ENCODE measurements at places on chromosomes 1 and 21.

GRCh38 chr1:19932866-19933265, 9.4 kb upstream of the PLA2G2E start:
- H3K4me1 ChIP-seq: no peaks in the 10 kb centered on the region
- no peaks in the 10 kb centered on the region for H3K36me3 ChIP-seq
- H3K27ac ChIP-seq: no peak overlapping the region
- H3K27me3 ChIP-seq: peaks cover 3% of the 10 kb centered on the region

DNA sequence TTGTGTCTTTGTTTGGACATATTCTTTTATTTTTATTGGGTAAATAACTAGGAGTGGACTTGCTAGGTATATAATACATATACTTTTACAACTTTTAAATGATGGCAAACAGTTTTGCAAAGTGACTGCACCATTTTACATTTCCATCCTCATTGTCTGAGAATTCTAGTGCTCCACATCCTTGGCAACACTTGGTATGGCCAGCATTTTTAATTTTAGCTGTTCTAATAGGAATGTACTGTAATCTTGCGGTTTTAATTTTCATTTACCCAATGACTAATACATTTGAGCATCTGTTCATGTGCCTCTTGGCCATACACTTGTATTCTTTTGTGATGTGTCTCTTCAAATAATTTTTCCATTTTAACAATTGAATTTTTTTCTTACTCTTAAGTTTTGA, 37.0 kb upstream of the ATP6V1G3 start:
- H3K4me3 ChIP-seq: no peak overlapping the region
- H3K27ac ChIP-seq: no peak overlapping the region
- no peak for DNase-seq
- no peaks in the 10 kb centered on the region for H3K27me3 ChIP-seq
- H3K4me1 ChIP-seq: no peaks in the 10 kb centered on the region

- H3K27ac ChIP-seq: no peak overlapping the region
- H3K4me1 ChIP-seq: no peaks in the 10 kb centered on the region
- H3K36me3 ChIP-seq: no peaks in the 10 kb centered on the region
- no peak overlapping the region for H3K4me3 ChIP-seq
Measured at GRCh38 chr1:95415146-95415545, 181.1 kb downstream of the RWDD3 start.

DNA sequence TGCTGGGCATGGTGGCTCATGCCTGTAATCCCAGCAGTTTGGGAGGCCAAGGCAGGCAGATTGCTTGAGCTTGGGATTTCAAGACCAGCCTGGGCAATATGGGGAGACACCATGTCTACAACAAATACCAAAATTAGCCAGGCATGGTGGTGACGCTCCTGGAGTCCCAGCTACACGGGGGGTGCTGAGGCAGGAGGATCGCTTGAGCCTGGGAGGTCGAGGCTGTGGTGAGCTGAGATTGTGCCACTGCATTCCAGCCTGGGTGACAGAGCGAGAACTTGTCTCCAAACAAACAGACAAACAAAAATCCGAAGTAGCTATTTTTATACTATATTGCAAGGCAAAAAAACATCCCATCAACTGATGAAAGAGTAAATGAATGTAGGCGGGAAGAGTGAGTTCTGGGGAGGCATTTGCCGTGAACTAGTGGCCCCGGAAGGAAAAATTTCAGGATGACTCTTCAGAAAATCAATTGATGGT, 40.6 kb downstream of the NCMAP start:
- no peak overlapping the region for H3K27ac ChIP-seq
- H3K36me3 ChIP-seq: no peaks in the 10 kb centered on the region
- DNase-seq: no peak
- H3K4me1 ChIP-seq: no peaks in the 10 kb centered on the region

GRCh38 chr1:212578041-212578440, 30.5 kb upstream of the ATF3 start:
- no peak for DNase-seq
- no peaks in the 10 kb centered on the region for H3K27me3 ChIP-seq
- H3K27ac ChIP-seq: no peak overlapping the region
- no peak overlapping the region for H3K4me3 ChIP-seq
- H3K36me3 ChIP-seq: no peaks in the 10 kb centered on the region

DNA sequence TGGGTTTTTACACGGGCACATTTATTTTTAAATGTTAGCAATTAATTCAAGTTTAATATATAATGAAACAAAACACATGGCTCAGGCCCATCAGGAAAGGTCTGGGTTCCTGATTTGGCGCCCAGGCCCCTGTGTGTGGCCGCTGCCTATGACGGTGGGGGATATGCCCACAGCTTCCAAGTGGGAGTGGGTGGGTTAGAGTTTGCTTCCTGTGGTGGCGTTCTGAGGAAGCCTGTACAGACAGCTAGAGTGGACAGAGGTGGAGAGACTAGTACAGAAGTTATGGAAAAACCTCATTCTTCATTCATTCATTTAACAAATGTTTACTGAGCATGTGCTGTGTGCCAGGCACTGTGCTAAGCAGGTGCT, 22.4 kb upstream of the EPS8L3 start:
- H3K36me3 ChIP-seq: no peaks in the 10 kb centered on the region
- H3K4me3 ChIP-seq: no peak overlapping the region
- peaks cover 44% of the 10 kb centered on the region for H3K4me1 ChIP-seq
- H3K27ac ChIP-seq: no peak overlapping the region
- DNase-seq: no peak
- H3K27me3 ChIP-seq: no peaks in the 10 kb centered on the region

- DNase-seq: no peak
- no peaks in the 10 kb centered on the region for H3K36me3 ChIP-seq
- H3K4me1 ChIP-seq: no peaks in the 10 kb centered on the region
- no peak overlapping the region for H3K27ac ChIP-seq
Measured at GRCh38 chr21:15264084-15264665, 199.4 kb upstream of the NRIP1 start.

- no peak overlapping the region for H3K4me3 ChIP-seq
- no peak for DNase-seq
- no peaks in the 10 kb centered on the region for H3K4me1 ChIP-seq
- H3K27ac ChIP-seq: no peak overlapping the region
- H3K27me3 ChIP-seq: no peaks in the 10 kb centered on the region
- H3K36me3 ChIP-seq: peaks cover 2% of the 10 kb centered on the region
Measured at GRCh38 chr1:243758647-243759046, 91.4 kb downstream of the AKT3 start.

Measured in common myeloid progenitor, CD34-positive (primary cell).